NCI-H187 (cell line): ENCODE measurements at places on chromosomes 2 and 18.

GRCh38 chr2:57943315-57943714 is 103.3 kb upstream of the VRK2 start:
- no peak for DNase-seq

GRCh38 chr2:219251656-219252055 is 1.4 kb upstream of the TUBA4B start:
- no peak for DNase-seq

- peak; percentile 18 for DNase-seq
These were observed 678.3 kb upstream of the NRXN1 start for GRCh38 chr2:51710222-51710621.

DNA sequence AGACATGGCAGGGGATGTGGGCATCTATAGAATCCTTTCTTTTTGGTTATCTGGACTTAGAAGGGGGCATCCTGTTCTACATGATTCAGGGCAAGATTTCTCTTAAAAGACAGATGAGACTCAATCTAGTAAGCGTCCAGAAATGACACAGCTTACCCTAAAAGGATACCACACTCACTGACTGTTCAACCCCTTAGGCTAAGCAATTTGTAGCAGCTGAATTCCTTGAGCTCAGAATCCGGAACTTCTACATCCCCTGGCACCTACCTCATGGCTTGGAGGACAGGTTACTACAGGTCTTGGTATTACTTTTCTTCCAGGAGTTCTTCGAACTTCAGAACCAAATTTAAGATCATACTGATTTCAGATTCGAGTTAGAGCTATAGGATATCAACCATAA is 138.4 kb downstream of the LAMA3 start:
- no peak for DNase-seq

- DNase-seq, result no peak
These were observed 43.2 kb downstream of the SP140 start for GRCh38 chr2:230268606-230269243.

DNA sequence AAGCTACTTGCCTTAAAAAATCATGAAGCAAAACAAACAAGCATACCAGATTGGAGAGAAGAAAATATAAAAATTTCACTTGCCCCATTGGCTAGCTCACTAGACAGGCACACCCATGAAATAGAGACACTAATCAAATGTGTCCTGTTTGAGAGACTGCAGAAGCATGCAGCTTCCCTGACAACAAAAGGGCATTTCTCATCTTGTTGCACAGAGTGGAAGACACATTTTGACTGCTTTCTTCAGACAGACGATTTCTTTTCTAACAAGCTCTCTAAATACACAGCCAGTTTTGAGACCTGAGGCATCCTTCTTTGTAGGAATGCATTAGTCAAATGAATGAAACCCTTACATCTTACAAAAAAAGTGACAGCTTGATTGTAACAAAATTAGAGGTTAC is 1558.6 kb upstream of the NXPH2 start:
- DNase-seq, result no peak

- no peak for DNase-seq
These were observed 69.3 kb downstream of the KCNG2 start for GRCh38 chr18:79866889-79867574.
